ENCODE measurements at places on chromosomes 4 and X. TPM values are rescaled to one million over a fixed set of nuclear protein-coding genes. Genes with fewer than 3 reads are reported as not detected.
A peak's percentile ranks its signal among the peaks of the same experiment; 100 is the strongest.

The PLXNA3 gene
- total RNA-seq = 75.2 TPM

The GYPB gene
- not detected for total RNA-seq

The CFAP47 gene
- not detected for total RNA-seq

The POU3F4 gene
- total RNA-seq = not detected

The SSR4 gene
- 16.1 TPM for total RNA-seq

The KIT gene
- total RNA-seq = 18.1 TPM

The FRAS1 gene
- total RNA-seq = 3.2 TPM

The RCHY1 gene
- total RNA-seq = 5.2 TPM

DNA sequence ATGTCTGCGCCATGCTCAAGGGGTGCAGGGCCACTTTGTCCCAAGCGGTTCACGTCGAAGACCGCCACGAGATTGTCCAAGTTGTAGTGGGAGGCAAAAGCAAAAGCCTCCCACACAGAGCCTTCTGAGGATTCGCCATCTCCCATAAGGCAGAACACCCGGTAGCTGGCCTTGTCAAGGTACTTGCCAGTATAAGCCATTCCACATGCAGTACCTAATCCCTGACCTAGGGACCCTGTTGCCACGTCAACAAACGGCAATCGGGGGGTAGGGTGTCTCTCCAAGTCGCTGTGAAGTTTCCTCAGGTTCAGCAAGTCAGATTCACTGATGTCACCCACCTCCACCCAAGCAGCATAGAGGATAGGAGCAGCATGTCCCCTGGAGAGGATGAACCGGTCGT lies 424 bp downstream of the TKTL2 start:
- no peak overlapping the region for H3K27ac ChIP-seq
- H3K27me3 ChIP-seq = no peaks in the 10 kb centered on the region
- H3K4me1 ChIP-seq = no peaks in the 10 kb centered on the region
- H3K4me3 ChIP-seq = no peak overlapping the region
- no peak for DNase-seq

DNA sequence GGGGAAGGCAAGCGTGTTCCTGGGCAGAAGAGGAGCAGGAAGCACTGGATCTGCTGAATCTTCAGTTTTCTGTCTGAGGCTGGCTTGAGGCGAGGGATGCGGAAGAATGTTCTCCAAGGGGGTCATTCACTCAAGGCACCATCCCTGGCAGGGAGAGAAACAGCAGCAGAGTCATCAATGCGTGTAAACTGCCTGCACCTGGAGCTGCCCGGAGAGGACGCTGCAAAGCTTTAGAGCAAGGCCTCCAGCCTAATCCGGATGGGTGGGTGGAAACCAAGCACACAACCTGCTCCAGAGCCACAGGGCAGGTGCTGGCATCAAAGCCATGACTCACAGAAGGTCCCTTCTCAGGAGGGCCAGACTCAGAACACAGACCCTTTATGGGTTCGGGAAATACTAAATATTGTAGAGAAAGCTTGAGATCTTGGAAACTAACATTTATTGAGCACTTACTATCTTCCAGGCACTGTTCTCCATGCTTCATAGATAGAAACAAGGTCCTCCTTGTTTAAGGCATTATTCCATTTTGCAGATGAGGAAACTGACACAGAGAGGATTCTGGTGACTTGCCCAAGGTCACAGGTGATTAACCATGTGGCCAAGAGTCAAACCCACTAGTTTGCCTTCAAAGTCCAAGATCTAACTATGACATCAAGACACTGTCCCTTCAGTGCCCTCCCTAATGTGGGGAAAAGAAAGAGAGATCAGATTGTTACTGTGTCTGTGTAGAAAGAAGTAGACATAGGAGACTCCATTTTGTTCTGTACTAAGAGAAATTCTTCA lies 7.7 kb downstream of the PROM1 start:
- peaks cover 4% of the 10 kb centered on the region for H3K4me1 ChIP-seq
- no peak overlapping the region for H3K4me3 ChIP-seq
- H3K27me3 ChIP-seq = peaks cover 7% of the 10 kb centered on the region
- no peak for DNase-seq
- no peaks in the 10 kb centered on the region for H3K36me3 ChIP-seq

DNA sequence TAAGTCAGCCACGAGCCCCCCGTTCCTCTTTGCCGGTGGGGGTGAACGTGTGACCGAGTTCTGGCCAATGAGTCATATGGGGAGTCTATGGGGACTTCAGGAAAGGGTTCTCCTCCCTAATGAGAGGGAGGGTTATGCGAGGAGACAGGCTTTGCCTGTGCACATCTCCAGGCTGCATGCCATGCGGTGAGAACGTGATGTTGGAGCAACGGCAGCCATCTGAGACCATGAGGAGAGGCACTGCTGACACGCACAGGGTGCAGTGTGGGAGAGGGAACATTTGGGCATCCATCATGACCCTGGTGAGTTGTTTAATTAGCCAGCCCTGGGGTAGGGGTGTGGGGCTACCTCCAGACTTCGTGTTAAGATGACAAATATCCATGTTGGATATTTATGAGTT lies 55.8 kb downstream of the ABLIM2 start:
- H3K4me3 ChIP-seq = no peak overlapping the region
- peaks cover 8% of the 10 kb centered on the region for H3K4me1 ChIP-seq
- no peaks in the 10 kb centered on the region for H3K36me3 ChIP-seq
- H3K27ac ChIP-seq = no peak overlapping the region

- H3K36me3 ChIP-seq = peaks cover 23% of the 10 kb centered on the region
- no peak overlapping the region for H3K4me3 ChIP-seq
- DNase-seq = no peak
- no peak overlapping the region for H3K27ac ChIP-seq
These were observed 92.1 kb upstream of the COX18 start for GRCh38 chr4:73161527-73162185.

- no peak overlapping the region for H3K27ac ChIP-seq
- no peak overlapping the region for H3K4me3 ChIP-seq
- H3K4me1 ChIP-seq = no peaks in the 10 kb centered on the region
- no peaks in the 10 kb centered on the region for H3K36me3 ChIP-seq
- H3K27me3 ChIP-seq = no peaks in the 10 kb centered on the region
- DNase-seq = no peak
These were observed 455.2 kb downstream of the PCDH7 start for GRCh38 chr4:31175242-31175910.

DNA sequence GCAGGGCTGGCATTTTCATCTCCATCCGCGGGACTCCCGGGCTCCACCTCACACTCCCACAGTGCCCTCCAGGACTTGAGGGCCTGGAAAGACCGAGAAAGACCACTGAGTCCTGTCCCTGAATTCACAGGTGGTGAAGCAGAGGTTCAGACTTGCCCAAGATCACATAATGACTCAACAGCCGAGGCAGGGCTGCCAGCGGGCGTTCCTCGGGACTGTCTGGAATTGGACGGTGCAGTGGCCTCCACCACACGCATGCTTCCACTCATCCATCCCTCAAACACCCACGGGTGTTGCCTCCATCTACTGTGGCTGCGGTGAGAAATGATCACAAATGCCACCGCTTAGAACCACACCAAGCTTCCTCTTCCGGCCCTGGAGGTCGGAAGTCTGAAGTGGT lies 6.9 kb upstream of the ADRA2C start:
- no peak for DNase-seq
- H3K4me1 ChIP-seq = no peaks in the 10 kb centered on the region
- no peak overlapping the region for H3K4me3 ChIP-seq
- no peak overlapping the region for H3K27ac ChIP-seq

GRCh38 chr4:154368060-154368459 lies 123.5 kb downstream of the DCHS2 start:
- no peaks in the 10 kb centered on the region for H3K27me3 ChIP-seq
- no peaks in the 10 kb centered on the region for H3K36me3 ChIP-seq
- no peaks in the 10 kb centered on the region for H3K4me1 ChIP-seq
- DNase-seq = no peak

GRCh38 chr4:156970501-156971164 lies 966 bp downstream of the PDGFC start:
- H3K4me3 ChIP-seq = peak overlapping the region; percentile 70
- peak overlapping the region; percentile 85 for H3K27ac ChIP-seq
- no peaks in the 10 kb centered on the region for H3K27me3 ChIP-seq
- no peaks in the 10 kb centered on the region for H3K36me3 ChIP-seq

DNA sequence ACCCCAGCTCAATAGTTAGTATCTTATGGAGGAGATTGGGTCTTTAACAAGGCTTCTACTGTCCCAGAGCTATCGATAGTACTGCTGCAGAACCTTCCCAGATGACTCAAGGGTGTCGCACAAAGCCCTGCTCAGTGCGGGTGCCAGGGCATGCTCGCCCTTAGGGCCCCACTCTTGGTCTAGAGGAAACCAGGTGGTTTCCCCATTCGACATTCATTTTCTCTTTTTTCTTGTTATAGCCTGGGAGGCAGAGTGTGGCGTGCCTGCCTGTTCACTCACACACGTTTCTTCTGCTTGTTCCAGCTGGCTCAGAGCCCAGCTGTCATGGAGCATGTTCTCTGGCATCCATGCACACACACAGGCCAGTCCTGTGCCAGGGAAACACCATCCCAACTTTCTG lies 144.5 kb downstream of the SMIM20 start:
- no peak for DNase-seq
- H3K27ac ChIP-seq = no peak overlapping the region
- no peak overlapping the region for H3K4me3 ChIP-seq
- H3K4me1 ChIP-seq = no peaks in the 10 kb centered on the region
- H3K27me3 ChIP-seq = no peaks in the 10 kb centered on the region
